ENCODE measurements at places on chromosomes 7 and 10.

DNA sequence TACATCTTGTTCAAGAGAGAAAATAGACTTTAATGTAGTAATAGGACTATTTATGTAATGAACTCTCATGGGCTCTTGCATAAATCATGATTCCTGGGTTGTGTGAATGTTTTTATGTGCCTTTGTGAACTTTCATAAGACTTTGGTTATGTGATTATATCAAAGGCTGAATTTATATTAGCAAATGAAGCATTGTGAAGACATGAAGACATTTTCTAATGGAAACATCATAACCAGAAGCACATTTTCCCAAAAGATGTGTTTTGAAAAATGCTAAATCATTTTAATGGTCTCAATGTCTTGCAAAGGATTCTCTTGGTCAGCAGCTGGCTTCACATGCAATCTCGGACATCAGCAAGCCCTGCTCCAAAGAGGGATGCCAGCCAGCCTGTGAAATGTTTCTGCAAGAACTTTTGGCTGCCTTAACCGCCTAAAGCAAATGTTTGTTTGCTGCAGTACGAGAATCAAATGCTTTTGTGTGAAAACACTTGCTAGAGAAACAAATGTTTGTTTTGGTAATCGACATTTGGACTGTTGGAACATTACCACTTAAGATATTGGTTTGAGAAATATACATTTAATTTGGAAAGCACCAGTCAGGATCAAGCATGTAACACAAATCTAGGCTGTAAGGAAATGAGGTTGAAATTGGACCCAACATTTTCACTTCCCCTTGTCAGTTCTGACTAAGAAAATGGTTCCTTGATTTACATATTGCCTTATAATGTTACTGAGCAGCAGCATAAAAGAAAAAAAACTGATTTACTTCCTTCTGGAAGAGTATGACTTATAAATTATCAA lies 102.1 kb downstream of the RTKN2 start:
- no peak for DNase-seq

GRCh38 chr7:112495810-112496462 lies 15.1 kb downstream of the LSMEM1 start:
- peak; percentile 29 for DNase-seq

DNA sequence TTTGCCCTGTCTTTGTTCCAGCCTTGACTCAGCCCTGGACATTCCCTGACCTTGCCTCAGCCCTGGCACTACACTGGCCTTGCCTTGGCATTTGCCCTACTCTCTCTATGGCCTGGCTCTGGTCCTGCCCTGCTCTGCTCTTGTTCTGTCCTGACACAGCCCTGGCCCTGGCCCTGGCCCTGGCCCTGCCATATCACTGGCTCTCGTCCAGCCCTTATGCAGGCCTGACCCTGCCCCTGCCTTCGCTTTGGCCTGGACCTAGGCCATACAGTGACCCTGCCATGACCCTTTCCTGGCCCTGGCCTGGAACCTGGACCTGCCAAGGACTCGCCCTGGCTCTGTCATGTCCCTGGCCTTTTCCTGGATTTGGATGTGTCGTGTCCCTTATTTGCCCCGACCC lies 646.0 kb downstream of the ZNF37A start:
- no peak for DNase-seq

DNA sequence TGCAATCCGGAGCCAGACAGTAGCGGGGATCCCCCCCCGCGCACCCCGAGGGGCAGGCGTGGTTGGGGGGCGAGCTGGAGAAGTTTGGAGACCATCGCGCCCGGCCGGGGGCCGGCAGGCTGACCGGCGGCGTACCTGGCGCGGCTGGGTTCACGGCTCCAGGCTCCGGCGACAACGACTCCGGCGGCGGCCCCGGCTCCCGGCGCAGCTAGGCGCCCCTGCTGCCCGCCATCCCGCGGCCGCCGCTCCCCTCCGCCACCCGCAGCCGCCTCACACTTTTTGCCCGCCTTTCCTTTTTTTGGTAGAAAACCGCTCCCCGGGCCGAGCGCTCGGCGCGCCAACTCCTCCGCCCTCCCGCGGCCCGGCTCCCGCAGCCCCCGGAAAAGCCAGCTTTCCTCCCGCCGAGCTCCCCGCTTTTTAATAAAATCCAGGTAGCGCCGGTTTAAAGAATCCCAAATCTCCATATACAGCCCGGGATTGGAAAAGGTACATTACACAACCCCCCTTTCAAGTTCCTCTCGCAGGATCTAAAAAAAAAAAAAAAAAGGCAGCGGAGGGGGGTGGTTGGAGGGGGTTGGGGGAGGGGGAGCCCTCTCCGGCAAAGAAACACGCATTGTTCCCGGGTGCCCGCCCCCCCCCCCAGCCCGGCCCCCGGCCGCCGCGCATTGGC lies at the start of gene TNRC18:
TNRC18 (minus strand) TSS at position 529 of the 670 bp plus-strand sequence. CDS start 2,588 bp downstream, outside the sequence.
- no peak for DNase-seq

GRCh38 chr7:150631866-150632864 lies at the start of gene GIMAP6:
Gene GIMAP6, minus strand, starts transcription at chr7:150632385. Its CDS starts 2,243 bp downstream, at chr7:150630142.
- no peak for DNase-seq

GRCh38 chr7:140526787-140527664 lies 47.7 kb upstream of the MKRN1 start:
- no peak for DNase-seq

GRCh38 chr7:7190142-7190541 lies 7.8 kb downstream of the C1GALT1 start:
- no peak for DNase-seq

DNA sequence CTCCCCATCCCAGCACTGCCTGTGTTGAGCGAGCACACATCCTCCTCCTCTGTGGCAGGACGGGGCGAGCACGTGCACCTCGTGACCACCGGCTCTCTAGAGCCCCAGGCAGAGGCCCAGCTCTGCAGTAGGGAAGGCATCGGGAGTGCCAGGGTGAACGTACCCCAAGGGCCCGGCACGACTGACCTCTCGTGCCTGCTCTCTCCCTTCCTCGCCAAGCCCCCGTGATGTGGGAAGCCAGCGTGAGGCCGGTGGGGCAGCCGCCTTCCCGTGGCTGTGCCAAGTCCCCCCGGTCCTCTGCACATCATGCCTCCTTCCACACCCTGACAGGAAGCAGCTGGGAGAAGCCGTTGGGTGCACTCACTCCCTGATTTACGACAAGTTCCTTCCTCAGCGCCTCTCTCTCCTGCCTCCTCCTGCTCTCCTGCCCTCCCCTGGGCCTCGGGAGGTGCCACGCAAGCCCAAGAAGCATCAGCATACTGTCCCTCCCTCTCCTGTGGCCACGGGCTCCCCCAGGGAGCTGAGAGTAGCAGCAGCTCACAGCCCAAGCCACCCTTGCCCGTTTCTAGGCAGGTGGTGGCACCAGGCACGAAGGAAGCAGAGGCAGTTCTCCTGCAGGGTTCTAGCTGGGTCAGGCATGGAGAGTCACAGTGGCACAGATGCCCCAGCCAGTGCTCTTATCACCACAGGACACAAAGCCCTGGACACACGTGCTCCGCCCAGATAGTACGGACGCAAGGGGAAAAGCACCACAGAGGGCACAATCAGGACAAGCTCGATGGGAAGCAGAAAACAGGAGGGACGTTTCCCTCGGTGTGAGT lies 47.0 kb downstream of the AMZ1 start:
- no peak for DNase-seq

DNA sequence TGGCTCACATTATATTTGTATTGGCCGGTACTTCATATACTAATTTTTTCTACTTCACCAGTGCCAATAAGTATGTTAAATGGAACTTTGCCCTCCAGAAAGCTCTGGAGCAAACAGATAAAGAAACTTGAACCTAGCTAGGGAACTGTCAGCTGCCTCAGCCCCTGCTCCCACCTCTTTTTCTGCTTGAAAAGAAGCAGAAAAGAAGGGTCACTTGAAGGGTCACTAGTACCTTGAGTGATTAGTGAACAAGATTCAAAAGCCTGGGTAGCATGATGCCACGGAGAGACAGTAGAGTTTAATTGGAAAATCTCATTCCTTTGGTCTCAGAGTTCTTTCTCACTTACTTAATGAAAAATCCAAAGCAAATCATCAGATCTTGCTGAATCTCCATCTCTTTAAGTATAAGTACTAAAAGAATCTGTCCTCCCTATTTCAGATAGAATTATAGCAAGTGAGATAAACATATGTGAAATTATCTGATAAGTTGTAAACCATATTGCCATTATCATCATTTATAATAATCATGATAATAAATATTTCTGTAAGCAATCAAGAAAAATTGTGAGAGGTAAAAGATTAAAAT lies 47.7 kb downstream of the PTN start:
- DNase-seq, result no peak

DNA sequence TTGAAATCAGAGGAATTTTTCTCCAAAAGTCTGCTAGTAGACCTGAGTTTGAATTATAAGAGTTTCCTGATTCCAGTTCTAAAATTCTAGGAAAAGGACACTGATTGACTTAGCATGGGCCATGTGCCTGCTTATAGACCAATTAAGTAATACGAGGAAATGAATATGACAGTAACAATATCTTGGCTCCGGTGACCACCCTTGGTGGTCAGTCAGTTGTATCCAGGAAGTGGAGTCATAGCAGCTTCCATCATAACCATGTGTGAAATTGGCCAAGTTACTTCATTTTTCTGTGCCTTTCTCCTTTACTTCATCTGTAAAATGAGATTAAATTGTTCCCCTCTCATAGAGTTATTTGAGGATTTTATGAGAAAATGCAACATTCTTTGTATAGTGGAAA lies 66.9 kb downstream of the MTPAP start:
- DNase-seq, result no peak

Data from activated T-cell treated with anti-CD3 and anti-CD28 coated beads for 4 hours (primary cell).